Natural killer cell (primary cell): ENCODE measurements at places on chromosomes 1 and 21.

DNA sequence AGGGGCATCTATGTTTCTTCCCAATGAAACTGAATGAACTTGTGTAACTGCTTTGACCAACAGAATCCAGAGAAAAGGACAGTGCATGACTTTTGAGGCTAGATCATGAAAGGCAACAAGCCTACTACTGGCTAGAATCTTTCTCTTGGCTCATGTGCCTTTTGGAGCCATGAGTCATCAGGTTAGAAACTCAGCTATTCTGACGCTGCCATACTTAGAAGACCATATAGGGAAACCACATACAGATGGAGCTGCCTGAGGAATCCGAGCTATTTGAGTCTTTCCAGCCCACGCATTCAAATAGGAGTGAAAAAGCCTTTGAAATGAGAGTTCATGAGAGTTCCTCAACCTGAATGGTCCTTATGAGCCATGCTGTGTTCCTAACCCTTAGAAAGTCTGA lies 738.5 kb upstream of the CHRM3 start:
- H3K36me3 ChIP-seq, result no peaks in the 10 kb centered on the region
- H3K4me1 ChIP-seq, result no peaks in the 10 kb centered on the region
- no peak overlapping the region for H3K4me3 ChIP-seq
- H3K27ac ChIP-seq, result no peak overlapping the region
- DNase-seq, result no peak
- H3K27me3 ChIP-seq, result no peaks in the 10 kb centered on the region

DNA sequence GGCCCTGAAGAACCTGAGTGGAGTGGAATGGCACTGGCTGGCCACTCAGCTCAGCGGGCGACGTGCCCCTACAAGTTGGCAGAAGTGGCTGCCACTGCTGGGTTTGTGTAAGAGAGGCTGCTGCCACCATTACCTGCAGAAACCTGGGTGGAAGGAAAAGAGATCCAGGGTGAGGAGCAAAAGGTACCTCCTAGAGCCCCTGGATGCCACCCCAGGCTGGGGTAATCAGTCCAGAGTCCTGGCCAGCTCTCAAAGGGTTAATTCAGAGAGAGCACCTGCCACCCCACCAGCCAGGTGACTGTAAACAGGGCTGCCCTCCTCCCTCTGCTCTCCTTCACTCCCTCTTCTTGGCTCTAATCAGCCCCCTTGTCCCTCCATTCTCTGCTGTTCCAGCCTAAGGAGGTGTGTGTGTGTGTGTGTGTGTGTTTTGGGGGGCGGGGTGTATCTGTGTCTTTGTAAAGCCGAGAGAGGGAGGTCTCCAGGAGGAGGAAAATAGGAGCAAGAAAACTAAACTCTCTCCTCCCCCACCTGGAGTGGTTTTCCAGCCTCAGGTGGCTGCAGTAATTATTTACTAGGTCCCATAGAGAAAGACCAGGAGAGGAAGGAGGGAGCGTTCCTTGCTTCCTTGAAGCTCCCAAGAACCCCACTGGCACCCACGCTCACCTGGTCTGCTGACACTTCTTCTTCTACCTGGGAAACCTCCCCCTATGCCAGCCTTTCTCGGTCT lies 12.6 kb downstream of the TRIM46 start:
- H3K4me3 ChIP-seq, result no peak overlapping the region
- H3K36me3 ChIP-seq, result no peaks in the 10 kb centered on the region
- peaks cover 18% of the 10 kb centered on the region for H3K4me1 ChIP-seq

- peaks cover 29% of the 10 kb centered on the region for H3K36me3 ChIP-seq
- peaks cover 27% of the 10 kb centered on the region for H3K4me1 ChIP-seq
- no peak for DNase-seq
- H3K27ac ChIP-seq, result peak overlapping the region; percentile 87
- no peaks in the 10 kb centered on the region for H3K27me3 ChIP-seq
Measured at GRCh38 chr1:151048645-151049032, 1.1 kb downstream of the C1orf56 start.

DNA sequence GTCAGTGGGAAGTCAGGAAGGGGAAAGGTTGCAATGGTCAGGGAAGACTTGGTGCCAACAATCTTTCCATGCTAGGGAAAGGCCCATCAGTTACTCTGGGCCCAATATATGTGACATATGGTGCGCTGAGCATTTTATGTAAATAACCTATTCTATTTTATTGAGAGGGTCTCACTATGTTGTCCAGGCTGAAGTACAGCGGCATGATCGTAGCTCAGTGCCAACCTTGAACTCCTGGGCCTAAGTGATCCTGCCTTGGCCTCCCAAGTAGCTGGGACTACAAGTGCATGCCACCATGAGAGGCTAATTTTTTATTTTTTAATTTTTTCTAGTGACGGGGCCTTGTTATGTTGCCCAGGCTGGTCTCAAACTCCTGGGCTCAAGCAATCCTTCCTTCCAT lies 6.8 kb downstream of the UQCRH start:
- no peaks in the 10 kb centered on the region for H3K4me1 ChIP-seq
- no peaks in the 10 kb centered on the region for H3K27me3 ChIP-seq
- DNase-seq, result no peak
- H3K36me3 ChIP-seq, result peaks cover 39% of the 10 kb centered on the region

DNA sequence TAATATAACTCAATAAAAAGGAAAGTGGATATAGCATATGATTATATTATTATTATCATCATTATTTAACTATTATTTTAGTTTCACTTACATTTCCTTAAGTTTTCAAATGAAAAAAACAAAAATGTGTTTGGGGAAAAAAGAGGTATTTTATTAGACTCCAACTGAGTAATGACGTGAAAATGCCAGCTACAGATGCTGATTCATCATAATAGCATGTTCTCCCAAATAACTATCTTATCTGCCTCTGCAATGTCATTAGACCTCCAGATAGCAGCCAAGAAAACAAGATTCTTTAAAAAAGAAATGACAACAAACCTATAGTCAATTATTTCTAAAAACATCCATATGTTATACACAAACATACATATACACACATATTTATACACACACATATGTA lies 1071.9 kb upstream of the TMPRSS15 start:
- H3K27me3 ChIP-seq, result no peaks in the 10 kb centered on the region
- H3K36me3 ChIP-seq, result no peaks in the 10 kb centered on the region
- no peaks in the 10 kb centered on the region for H3K4me1 ChIP-seq
- H3K27ac ChIP-seq, result no peak overlapping the region
- DNase-seq, result no peak

DNA sequence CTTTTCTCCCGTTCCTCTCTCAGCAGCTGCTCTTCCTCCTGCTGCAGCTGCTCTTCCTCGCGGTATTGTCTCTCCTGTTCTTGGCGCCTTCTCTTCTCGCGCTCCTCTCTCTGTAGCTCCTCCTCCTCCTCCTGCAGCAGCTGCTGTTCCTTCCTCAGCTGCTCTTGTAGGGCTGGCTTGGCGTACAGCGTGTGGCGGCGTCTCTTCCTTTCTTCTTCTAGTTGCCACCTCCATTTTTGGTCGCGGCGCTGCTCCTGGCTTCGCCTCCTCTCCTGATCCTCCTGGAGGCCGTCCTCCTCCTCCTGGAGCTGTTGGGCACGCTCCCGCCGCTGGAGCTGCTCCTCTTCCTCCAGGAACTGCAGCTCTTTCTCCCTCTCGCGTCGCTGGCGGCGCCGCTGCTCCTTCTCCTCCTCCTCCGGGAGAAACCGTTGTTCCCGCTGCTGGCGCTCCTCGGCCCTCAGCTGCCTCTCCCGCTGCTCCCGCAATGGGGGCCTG lies 4.8 kb downstream of the TCHH start:
- H3K27me3 ChIP-seq, result peaks cover 60% of the 10 kb centered on the region
- no peak for DNase-seq
- H3K27ac ChIP-seq, result no peak overlapping the region
- H3K4me3 ChIP-seq, result peak overlapping the region; percentile 28
- H3K4me1 ChIP-seq, result peaks cover 39% of the 10 kb centered on the region
- H3K36me3 ChIP-seq, result no peaks in the 10 kb centered on the region

DNA sequence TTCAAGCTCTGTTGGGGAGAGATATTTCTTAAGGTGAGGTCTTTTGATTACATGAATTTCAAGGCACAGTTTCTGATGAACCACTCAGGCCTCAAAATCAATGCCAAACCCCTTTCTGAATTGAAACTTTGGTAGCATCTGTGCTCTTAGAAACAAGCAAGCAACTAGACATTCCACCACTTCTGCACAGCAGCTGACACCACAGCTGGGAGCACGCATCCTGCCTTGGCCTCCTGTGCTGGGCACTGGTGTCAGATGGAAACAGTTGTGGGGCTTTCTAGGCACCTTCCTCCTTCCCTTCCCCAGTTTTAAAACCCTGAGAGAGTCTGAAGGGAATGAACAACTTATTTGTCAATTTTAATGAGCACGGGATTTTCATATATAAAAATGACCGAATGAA lies 360.2 kb downstream of the ADGRL2 start:
- no peaks in the 10 kb centered on the region for H3K4me1 ChIP-seq
- H3K4me3 ChIP-seq, result no peak overlapping the region
- H3K27ac ChIP-seq, result no peak overlapping the region

- no peaks in the 10 kb centered on the region for H3K36me3 ChIP-seq
- H3K4me3 ChIP-seq, result no peak overlapping the region
- DNase-seq, result no peak
- H3K27me3 ChIP-seq, result no peaks in the 10 kb centered on the region
- no peak overlapping the region for H3K27ac ChIP-seq
Measured at GRCh38 chr21:29248124-29248523, 50.6 kb upstream of the BACH1 start.

- no peaks in the 10 kb centered on the region for H3K27me3 ChIP-seq
- no peak overlapping the region for H3K4me3 ChIP-seq
- H3K36me3 ChIP-seq, result no peaks in the 10 kb centered on the region
- no peaks in the 10 kb centered on the region for H3K4me1 ChIP-seq
- no peak overlapping the region for H3K27ac ChIP-seq
Measured at GRCh38 chr21:42473498-42474042, 22.5 kb downstream of the RSPH1 start.

DNA sequence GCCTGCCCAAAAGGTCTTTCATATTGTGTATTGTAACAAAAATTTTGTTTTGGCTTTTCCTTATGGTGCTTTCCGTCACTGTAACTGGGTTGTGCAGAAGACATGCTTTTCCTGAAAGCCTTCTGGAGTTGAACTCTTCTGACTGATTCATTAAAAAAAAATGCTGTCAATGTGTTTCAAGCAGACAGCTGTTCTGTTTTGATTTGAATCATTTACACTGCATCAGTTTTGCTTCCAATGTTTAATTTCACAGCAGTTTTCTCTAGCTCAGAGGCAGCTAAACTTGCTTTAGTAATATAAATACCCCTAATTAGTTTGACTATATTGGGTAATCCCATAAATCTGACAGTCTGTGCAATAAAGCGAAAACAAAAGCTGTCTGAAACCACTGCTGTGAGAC lies 7.9 kb downstream of the UTP11 start:
- peaks cover 79% of the 10 kb centered on the region for H3K36me3 ChIP-seq
- no peaks in the 10 kb centered on the region for H3K27me3 ChIP-seq
- H3K4me3 ChIP-seq, result no peak overlapping the region
- H3K4me1 ChIP-seq, result peaks cover 2% of the 10 kb centered on the region

DNA sequence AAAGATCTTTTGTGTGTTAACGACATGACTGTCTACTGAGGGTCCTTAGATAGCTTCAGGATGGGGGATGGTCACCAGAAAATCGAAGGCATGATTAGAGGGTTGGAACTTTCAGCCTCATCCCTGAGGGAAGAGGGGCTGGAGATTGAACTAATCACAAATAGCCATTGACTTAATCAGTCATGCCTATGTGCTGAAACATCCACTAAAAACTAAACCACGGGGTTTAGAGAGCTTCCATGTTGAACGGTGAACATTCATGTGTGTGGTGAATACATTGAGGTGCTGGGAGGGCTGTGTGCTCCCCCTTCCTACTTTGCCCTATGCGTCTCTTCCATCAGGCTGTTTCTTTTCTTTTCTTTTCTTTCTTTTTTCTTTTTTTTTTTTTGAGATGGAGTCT lies 17.0 kb downstream of the RBP7 start:
- no peaks in the 10 kb centered on the region for H3K4me1 ChIP-seq
- H3K4me3 ChIP-seq, result no peak overlapping the region
- DNase-seq, result no peak
- H3K36me3 ChIP-seq, result no peaks in the 10 kb centered on the region

DNA sequence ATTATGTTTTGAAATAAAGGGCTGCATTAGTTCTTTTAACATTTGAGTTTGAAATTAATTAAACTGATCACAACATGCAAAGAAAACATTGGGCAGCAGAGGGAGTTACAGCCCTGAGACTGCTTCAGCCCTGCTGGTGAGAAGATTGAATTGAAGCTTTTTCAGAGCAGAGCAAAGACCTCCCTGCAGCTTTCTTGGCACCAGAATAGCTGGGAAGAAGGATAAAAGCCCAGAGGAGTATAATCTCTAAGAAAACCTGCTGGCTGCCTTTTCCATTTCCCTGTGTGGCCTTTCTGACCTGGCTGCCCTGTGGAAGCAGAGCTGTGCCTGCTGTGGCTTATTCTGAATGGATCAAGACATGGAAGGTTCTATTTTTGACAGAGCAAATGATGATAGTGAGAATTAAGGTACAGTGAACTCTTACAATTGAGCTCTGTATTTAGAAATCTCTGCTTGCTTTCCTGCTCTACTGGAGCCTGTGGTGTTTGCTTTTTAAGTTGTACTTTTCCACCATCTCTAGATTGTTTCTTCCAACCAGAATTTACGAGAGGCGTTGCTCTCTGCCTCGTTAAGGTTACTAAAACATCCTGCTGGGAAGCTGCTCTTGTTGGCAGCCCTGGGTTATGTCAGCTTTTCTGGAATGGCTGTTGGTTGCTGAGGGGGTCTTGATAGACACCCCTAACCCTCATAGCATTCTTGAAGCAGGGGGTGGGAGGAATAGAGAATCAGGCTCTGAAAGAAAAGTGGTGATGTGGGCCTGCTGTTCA lies 9.9 kb downstream of the SNRPE start:
- peaks cover 37% of the 10 kb centered on the region for H3K36me3 ChIP-seq
- no peak overlapping the region for H3K4me3 ChIP-seq
- DNase-seq, result no peak
- no peaks in the 10 kb centered on the region for H3K4me1 ChIP-seq
- no peak overlapping the region for H3K27ac ChIP-seq

DNA sequence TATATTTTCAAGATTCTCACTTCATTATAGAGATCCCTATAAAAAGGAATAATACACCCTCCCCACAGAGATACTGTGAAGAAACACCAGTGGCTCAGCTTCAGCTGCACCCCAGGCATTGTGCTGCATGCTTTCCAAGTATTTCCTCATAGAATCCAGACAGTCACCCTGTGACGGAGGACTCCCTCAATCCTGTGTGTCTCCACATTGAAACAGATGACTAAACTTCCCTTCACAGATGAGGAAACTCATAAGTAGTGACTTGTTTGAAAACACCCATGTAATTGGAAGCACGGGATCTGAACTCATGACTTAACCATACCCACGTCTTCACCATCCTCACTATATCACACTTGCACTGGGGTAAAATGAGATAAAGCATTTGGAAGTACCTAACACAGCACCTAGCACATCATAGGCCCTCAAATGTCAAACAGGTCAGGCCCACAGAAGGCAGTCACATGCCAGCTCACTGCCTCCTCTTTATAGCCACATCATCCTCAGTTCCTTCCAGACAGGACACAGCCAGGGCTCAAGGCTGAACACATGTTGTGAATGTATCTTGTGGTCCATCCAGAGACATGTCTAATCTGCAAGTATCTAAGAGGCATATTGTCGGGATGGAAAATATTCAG lies 55.2 kb downstream of the GPR161 start:
- no peak overlapping the region for H3K4me3 ChIP-seq
- H3K4me1 ChIP-seq, result peaks cover 5% of the 10 kb centered on the region
- H3K27ac ChIP-seq, result no peak overlapping the region
- H3K36me3 ChIP-seq, result peaks cover 12% of the 10 kb centered on the region
